Inflammatory macrophage (primary cell): ENCODE measurements at places on chromosomes 3 and 15.

- DNase-seq, result peak; percentile 63
These were observed 28.2 kb upstream of the BCL6 start for GRCh38 chr3:187773233-187774184.

DNA sequence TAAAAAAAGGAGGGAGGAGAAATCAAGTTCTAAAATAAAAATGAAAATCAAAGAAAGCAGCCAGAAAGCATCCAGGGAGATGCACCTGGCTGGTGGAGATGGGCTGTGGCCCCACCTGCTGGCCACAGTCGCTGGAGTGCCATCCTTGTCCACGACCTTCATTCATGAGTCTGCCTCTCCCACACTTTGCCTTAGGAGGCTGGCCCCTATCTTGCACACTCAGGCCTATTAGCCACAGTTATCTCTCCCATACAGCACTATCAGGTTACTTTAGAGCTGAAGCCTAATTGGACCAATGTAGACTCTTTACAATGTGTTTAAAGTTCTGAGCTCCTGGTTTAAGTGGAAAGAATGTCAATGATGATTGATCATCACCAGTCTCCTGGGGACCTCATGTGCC lies 392.0 kb upstream of the RORA start:
- no peak for DNase-seq

GRCh38 chr3:16936233-16936632 lies 51.5 kb downstream of the PLCL2 start:
- no peak for DNase-seq

GRCh38 chr15:70479056-70479455 lies 284.3 kb downstream of the UACA start:
- no peak for DNase-seq

DNA sequence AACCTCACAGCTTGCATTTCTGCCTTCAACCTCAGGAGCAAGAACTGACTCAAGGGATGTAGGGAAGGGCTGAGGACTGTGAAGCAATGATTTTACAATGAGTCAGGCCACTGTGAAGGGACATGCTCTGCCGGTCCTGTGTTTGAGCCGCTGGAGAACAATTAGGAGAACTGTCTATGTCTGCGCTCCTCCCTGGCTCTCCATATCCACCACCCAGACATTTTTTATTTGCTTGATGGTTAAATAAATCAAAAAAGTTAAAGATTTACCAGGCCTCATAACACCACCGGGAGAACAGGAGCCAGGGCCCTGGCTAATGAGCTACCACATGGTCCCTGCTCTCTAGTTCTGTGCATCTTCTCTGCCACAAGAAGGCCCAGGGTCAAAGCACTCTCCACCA lies 29.6 kb downstream of the SEC61A1 start:
- DNase-seq, result no peak

GRCh38 chr3:16410659-16411058 lies 102.8 kb downstream of the RFTN1 start:
- no peak for DNase-seq

GRCh38 chr3:62757045-62757444 lies 118.2 kb downstream of the CADPS start:
- no peak for DNase-seq

DNA sequence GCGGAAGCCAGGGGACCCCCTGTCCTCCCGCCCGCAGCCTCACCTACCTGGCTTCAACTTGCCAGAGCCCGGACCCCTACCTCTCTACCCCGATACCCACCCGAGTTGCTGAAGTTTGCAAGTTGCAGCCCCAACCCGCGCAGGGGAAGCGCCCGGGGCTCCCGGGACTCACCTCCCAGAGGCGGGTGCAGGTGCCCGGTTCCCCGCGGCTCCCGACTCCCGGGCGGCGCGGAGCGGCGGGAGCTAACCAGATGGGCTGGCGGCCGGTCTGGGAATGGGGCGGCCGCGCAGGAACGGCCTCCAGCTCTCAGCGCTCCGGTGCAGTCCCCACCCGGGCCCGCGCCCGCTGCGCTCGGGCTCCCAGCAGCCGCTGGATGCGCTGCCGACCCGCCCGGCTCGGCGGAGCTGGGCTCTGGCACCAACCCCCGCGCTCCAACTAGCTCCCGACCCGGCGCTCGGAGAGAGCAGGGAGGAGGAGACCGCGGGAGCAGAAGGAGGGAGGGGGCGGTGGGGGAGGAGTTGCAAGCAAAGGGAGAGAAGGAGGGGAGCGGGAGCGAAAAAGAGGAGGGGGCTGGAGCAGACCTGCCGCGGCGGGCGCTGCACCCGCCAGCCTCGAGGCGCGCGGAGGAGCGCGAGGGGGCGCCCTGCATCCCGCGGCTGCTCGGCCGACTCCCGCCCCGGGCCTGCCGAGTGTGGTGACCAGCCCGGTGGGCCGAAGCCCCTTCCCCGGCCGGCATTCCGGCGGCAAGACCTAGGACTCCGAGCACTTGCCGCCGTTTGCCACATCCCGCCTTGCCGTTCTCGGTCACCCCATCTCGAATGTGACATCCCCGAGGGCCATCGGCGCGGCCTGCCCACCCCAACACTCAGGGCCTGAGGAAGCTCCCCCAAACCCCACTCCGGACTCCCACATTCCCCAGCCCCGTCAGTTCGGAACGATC lies at the start of gene SEMA5B:
Gene SEMA5B (minus strand): TSS at position 472 of the 941 bp plus-strand sequence. CDS start 66,500 bp downstream, outside the sequence.
- DNase-seq, result peak; percentile 15

DNA sequence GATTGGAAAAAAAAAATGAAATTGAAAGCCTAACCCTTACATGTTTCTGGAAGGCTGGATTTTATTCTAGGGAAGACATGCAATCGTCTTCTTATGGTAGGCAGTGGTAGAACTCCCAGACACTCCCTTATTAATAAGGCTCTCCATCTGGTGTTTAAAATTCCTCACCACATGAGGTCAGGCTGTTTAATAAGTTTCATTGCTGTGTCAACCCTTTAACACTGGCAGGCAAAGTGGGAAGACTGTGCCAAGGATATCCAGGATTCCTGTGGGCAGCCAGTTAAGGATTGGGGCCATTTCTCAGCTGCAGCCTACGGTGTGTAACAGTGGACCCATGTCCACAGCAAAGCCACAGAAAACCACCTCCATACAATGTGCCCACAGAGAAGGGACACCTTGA lies 225.5 kb upstream of the CHRM5 start:
- no peak for DNase-seq

- DNase-seq, result no peak
These were observed 2.5 kb upstream of the NLGN1 start for GRCh38 chr3:173395073-173395411.

- DNase-seq, result no peak
These were observed 172.6 kb upstream of the UMPS start for GRCh38 chr3:124557433-124558232.

GRCh38 chr3:47849186-47849698 lies 46.3 kb downstream of the DHX30 start:
- DNase-seq, result no peak

GRCh38 chr15:58632789-58633188 lies 116.7 kb downstream of the ADAM10 start:
- DNase-seq, result no peak

- DNase-seq, result no peak
These were observed 76.6 kb downstream of the SRGAP3 start for GRCh38 chr3:9172851-9173321.

- DNase-seq, result peak; percentile 8
These were observed 114.7 kb upstream of the SLC24A5 start for GRCh38 chr15:48006031-48006511.

DNA sequence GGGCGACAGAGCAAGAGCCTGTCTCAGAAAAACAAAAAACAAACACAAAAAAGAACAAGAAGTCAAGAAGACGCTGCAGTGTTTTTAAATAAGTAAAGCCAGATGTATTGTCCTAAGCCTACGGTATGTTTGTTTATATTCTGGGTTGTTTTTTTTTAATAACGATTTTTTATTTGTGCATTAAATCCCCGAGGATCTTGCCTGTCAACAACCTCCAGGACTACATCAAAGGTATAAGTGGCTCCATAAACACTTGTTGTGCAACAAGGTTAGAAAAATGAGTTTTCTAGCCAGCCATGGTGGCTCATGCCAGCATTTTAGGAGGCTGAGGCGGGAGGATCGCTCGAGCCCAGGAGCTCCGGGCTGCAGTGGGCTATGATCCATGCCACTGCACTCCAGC lies 26.1 kb downstream of the ITGB5 start:
- no peak for DNase-seq

DNA sequence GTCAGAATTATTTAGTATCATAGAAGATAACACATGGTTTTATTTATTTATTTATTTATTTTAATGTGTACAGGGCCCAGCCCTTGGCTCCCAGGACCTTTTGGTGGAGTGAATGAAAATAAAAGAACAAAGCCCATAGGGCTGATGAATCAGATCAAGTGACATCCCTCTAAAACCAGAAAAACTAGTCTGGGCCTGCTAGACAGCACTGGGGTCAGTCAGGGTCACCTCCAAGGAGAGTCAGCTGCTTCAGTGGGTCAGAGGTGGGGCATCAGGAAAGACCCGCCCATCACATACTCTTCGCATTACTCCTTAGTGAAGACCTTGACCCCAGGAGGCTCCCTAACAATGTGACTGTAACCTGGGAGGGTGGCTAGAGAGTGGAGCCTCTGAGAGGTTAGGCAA lies 12.8 kb downstream of the PPCDC start:
- DNase-seq, result no peak

- no peak for DNase-seq
These were observed 52.8 kb downstream of the LSM3 start for GRCh38 chr3:14231145-14231990.

DNA sequence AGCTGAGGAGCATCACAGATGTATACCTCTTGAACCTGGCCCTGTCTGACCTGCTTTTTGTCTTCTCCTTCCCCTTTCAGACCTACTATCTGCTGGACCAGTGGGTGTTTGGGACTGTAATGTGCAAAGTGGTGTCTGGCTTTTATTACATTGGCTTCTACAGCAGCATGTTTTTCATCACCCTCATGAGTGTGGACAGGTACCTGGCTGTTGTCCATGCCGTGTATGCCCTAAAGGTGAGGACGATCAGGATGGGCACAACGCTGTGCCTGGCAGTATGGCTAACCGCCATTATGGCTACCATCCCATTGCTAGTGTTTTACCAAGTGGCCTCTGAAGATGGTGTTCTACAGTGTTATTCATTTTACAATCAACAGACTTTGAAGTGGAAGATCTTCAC lies 3.0 kb downstream of the CCR8 start:
- no peak for DNase-seq

DNA sequence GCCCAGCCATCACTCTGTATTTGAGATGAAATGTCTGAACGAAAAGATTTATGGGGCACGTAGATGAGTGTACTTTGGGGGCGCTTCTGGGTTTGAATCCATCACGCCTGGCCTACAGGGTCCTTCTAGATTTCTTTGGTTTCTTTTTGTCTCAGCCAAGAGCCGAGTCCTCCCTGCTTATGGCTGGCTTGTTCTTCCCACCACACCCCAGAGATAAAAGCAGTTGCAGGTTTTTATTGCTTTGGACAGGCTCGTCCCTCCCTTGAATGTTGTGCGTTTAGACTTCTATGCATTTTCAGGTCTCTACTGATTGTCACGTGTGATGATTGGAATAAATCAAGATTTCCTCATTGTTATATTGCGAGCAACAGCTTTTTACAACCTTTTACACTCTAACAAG lies 104.8 kb upstream of the CHRNA7 start:
- no peak for DNase-seq
